ENCODE measurements at places on chromosomes 3 and 15. TPM values are rescaled to one million over a fixed set of nuclear protein-coding genes. Genes with fewer than 3 reads are reported as not detected.

- DNase-seq: no peak
Measured at GRCh38 chr15:63192619-63193206, 3.3 kb downstream of the RAB8B start.

GRCh38 chr3:51968883-51969678 is 1.8 kb upstream of the PCBP4 start:
- DNase-seq: no peak

DNA sequence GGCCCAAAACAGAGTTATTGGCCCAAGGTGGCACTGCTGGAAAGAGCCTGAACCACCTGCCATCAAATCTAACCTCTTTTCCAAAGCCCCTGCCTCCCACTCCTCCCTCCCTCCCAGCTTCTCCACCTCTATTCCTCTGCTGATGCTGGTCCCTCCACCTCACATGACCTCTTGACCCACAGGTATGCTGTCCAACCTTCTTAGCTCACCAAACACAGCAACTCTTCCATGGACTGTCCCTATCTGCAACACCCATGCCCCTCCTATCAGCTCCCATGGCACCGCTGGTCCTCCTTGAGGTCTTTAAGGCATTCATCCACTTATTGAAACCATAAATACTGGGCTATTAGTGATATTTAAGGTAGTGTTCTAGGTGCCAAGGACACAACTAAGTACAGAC is 12.6 kb downstream of the NUP210 start:
- no peak for DNase-seq

Gene LINGO1
- total RNA-seq: 0.56 TPM

- DNase-seq: peak; percentile 21
Measured at GRCh38 chr3:32934150-32934742, 17.2 kb upstream of the CCR4 start.

DNA sequence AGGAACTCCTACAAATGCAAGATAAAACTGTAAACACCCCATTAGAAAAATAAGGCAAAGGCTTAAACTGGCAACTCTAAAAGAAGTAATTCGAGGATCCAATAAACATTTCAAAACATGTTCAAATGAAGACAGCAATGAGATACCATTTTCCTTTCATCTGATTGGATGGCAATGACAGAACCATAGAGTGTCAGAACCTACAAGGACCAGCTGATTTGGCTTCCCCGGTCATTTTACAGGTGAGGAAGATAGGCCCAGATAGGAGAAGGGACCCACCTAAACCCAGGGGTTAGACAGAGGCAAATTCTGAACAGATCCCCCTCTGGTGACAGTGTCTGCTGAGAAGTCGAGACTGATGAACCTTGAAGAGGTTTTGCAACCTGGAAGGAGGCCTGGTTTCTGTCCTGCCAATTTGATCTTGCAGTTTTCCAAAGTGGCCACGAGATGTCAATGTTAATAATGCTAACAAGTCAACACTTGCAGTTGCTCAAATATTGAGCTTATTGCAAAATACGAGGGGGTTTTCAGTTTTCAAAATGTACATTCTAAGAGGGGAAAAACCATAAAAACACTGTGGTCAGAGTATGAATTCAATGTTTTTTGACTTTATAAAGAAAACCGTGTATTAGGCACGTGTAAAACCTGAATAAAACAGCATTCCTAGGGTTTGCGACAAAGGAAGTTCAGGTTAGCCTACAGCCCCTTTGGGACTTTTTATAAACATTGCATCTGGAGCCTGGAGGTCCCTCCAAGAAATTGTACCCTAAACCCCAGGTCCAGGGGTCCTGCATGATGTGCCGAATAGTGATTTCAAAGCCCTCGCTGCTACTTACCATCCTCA is 21.5 kb downstream of the CFAP161 start:
- DNase-seq: peak; percentile 72

- DNase-seq: no peak
Measured at GRCh38 chr3:31503456-31503855, 29.3 kb upstream of the STT3B start.

DNA sequence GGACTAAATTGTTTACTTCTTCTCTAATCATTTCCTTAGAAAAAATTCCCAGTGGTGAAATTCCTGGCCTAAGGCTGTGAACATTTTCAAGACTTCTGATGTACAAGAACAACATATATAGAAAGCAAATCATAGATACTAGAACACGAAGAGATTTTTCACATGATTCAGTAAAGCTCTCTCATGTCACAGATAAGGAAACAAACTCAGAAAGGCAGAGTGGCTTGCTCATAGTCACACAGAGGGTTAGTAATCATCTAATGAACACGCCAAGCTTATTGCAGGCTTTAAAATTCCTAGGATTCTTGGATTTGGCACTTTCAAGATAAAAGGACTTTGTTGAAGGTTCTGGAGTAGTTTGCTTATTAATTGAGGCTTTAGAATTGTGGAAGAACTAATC is 26.2 kb downstream of the CRTAP start:
- no peak for DNase-seq

DNA sequence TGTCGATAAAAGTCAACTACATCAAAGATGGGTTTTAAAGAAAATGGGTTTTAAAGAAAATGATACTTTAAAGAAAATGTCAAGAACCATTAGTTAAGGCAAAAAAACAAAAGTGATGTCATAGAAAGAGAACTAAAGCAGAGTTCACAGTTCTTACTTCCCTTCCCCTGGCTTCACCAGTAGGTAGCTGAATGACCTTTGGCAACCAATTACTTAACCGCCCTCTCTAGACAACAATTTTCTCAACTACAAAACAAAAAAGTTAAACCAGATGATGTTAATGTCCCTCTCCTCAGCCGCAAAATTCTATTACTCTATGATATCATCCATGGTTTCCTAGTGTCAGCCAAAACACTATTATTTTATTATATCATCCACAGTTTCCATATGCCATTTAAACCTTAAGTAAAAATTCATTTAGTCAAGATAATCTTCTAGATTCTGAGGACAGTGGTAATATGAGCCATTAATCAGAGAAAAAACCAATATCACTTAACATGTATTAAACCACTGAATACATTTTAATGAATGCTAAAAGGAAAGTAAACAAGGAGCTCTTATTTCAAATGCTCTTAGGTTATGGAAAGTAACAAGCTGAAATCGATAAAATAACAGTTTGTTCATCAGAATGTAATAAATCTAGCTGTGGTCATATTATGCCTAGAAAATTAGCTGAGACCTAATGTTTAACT is 13.1 kb downstream of the RYK start:
- DNase-seq: no peak

GRCh38 chr15:59996298-59997041 is 7.6 kb upstream of the FOXB1 start:
- no peak for DNase-seq

Gene TLR9
- 0.22 TPM for total RNA-seq

Gene HIGD2B
- not detected for total RNA-seq

Gene BHLHE40
- total RNA-seq: 54.1 TPM

- DNase-seq: no peak
Measured at GRCh38 chr3:13509816-13510192, 29.7 kb downstream of the HDAC11 start.

DNA sequence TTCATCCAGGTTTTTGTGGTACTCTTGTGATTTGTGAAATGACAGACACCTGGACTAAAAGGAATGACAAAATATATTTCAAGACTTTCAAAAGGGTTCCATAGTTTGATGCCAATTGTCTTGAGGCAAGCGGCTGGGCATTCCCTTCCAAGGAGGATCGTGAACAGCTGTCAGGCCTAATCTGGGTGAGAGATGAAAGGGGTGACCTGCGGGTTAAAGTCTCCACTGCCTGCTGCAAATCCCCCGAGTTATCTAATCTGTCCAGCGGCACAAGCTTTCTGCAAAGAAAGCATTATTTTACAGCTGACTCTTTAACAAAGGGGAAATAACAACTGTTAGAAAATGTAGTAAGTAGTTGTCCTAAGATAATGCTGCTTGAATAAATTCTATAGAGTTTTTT is 128.7 kb upstream of the MB21D2 start:
- no peak for DNase-seq

GRCh38 chr3:182978387-182978786 is 2.0 kb downstream of the DCUN1D1 start:
- no peak for DNase-seq

DNA sequence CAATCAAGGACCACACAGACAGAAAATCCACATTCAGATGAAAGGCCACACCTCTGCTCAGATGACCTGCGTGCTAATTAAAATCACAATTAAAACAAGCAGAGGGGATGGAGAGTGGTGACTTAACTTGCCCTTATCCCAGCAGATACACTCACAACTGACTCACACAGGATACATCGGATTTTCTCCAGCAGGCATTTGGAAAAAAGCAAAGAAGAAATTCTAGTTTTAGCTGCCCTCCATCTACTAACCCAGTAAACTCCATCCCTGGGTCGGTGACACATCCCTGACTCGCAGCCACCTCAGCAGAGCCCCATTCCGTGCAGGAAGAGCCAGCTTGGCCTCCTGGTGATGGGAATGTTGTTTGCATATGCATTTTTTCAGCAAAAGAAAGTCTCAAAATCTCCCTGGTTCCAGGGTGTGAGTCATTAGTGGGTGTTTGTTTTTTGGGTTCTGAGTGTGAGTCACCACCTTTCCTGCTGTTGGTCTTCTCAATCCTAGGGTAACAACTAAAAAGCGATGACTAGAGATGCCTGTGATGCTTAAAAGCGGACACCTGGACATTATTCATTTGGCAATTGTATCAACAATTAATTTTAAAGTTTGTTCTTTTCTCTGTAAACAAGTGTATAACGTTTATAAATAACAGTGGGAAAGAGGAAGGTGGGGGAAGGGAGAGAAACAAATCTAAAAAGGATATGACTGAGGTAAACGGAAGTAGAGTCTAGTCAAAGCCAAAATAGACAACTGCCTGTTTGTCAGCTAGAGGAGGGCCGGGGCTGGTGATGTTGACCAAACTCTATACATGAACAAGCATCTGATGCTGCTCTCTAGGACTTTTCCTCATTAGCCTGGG is 49.8 kb upstream of the SLC4A7 start:
- no peak for DNase-seq

Gene KLHL6
- total RNA-seq: 0.92 TPM

Gene SH3GL3
- total RNA-seq: 0.95 TPM

DNA sequence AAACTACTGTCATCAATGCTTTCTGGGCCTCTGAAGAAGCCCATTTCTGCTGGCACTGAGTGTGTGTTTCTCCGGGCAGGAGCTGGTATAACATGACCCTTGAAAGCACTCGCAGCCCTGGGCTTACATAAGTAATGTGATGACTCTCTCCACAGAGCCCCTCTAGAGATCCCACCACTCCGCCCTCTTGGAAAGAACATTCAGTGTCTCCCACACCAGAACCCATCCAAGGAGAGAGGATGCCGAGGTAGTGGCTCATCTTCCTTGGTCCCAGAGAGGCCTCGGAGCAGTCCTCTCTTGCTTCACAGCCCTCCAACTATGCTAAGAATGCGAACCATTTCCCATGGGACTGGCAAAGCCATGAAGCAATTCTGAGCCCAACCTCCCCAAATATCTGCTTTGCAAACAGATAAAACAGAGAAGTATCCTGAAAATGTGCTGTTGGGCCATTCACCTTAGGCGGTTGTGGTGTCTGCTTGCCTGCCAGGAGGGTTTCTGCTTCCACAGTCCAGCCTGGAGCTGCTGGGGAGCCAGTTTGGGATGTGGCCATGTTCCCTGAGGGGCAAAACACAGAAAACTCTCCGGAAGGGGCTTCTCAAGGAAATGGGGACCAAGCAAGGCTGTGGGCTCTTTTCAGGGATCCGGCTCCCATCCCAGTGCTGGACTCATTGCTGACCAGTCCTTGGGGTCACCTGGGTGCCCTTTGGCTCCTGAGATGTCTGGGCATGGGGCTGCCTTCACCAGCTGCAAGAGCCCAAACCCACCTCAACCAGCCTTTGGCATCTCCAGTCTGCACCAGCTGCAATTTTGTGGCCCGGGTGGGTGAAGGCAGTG is 47.3 kb downstream of the AMOTL2 start:
- no peak for DNase-seq

- DNase-seq: no peak
Measured at GRCh38 chr3:127206611-127207516, 13.9 kb downstream of the PRR23E start.

DNA sequence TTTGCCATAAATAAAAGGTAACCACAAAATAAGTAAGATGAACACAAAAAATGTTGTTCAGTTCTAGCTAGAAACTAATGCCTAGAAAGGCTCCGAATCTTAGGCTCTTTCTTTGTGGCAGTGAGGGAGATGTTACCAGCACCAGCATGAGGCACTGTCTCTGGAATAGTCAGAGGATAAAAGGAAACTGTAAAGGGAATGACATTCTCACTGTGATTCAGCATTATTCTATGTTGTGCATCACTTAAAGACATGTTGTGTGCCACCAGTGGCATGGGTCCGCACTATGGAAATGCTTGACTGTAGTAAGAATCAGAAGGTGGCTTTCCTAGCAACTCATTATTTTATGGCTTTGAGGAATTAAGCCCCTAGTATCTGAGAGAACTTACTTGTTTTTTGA is 70.8 kb downstream of the SEC22A start:
- DNase-seq: no peak

- DNase-seq: no peak
Measured at GRCh38 chr3:177330779-177331178, 133.5 kb upstream of the TBL1XR1 start.

GRCh38 chr3:12916159-12916558 is 74.8 kb upstream of the RPL32 start:
- no peak for DNase-seq

DNA sequence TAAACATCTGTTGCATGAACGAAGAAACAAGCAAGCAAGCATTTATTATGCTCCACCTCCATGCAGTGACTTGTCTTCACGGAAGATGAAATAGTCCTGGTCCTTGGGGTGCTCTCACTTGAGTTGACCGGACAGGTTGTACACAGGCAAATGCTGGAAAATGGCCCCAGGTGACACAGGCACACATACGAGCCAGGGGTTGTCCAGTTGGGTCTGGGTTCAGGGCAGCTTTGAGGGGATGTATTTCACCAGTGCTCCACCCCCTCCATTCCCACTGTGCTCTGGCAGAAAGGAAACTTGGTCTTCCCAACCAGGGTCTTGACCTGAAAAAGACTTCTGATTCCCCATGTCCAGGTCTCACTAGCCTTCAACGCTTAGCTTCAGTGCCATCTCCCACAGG is 48.3 kb upstream of the ITGA11 start:
- no peak for DNase-seq

DNA sequence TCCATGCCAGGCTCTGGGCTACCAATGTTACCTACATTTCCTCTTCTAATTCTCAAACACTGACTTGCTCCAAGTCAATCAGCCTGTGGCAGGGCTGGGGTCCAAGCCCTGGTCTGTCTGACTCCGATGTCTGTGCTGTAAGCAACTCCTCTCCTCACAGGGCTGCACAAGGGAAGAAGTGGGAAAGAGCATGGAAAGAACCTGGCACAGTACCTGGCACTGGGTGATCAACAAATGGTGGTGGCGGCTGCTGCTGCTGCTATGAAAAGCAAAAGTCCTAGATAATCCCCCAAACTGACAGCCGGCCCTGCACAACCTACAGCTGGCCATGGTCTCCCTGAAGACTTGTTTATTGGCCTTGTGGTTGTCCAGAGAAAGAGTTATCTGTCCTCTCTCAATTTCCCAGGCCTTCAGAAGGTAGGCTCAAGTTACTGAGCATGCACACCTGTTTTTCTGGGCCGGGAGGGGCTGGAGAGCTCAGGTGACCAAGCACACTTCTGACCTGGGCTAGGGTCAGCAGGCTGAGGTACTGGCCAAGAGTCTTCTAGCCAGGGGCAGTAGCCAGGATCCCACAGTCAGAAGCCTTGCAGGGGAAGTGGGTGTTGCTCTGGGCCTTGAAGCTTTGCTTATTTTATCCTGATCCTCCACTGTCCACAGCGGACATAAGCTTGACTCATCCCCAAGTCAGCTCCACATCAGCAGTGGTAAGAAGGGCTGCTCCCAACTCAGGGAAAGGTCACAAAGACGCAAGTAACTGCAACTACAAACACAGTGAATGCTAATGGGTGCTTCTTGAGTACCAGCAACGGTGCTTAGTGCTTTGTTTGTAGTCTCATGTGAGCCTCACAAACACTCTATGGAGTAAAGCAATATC is 35.3 kb upstream of the KY start:
- DNase-seq: no peak

Data from ovary (tissue), 10 donors.